ENCODE measurements at places on chromosomes 7 and 10.

- no peak for DNase-seq
These were observed 313.2 kb upstream of the KCND2 start for GRCh38 chr7:119959811-119960210.

GRCh38 chr10:44992732-44993225 is 7.9 kb upstream of the ZNF22 start:
- no peak for DNase-seq

DNA sequence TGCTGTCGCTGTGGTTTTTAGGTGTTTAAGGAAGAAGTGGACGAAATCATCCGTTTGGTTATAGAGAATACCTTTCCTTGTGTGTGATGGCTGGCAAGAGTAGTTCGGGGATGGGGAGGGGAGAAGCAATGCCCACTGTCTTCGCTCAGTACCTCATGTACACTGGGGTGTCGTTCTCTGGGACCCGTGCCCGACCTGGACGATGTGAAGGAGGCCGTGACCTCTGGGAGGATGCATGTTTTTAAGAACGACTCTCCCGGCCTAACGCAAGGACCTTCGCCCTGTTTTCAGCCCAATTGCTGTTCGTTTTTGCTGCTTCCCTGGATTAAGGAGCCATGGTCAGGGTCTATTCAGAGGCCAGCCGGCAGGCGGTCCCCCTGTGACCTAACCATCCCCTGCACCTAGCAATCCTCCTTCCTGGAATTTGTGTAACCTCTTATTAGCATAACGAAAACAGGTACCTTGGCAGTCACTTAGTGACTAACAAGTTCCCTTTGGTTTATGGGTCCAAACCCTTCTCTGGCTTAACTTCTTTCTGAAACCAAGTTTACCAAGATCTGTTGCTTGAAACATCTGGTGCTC is 1.3 kb downstream of the NFE2L3 start:
- no peak for DNase-seq

DNA sequence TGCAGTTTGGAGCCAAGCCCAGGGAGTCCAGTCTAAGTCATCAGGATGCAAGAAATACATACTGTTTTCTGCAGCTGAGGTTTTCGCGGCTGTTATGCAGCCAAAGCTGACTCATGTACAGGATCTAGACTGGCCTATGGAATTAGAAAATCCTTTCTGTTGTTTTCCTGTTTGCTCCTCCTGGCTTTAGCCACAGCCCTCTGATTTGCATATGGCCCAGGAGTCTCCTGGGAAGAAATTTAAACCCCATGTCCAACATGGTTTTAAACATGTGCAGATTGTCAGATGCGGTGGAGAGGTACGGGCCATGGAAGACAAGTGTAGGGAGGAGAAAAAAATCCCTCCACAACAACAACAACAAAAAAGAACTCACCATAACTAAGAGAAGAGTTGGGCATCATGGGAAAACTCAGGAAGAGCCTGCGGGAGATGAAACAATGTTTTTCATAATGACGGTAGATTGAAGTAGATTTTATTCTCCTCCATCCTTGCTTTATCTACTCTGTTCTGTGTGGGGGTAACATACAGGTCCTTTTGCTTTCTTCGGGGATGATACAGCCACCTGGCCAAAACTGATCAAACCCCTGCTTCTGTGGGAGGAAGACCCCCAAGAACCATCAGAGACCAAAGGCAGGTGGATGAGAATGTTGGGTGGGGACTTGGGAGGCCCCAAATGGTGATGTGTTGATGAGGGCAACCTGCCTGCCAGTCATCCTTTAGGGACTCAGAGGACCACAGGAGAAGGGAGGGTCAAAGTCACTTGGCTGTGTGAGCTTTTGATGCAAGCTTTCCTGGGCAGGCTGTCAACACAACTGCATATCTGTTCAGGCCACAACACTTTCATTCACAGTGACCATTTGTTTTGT is 29.8 kb upstream of the GNA12 start:
- DNase-seq: peak; percentile 48

GRCh38 chr10:30832749-30833627 is 198.7 kb downstream of the ZNF438 start:
- DNase-seq: no peak

- no peak for DNase-seq
These were observed 275.1 kb upstream of the KLF14 start for GRCh38 chr7:131008840-131009711.

DNA sequence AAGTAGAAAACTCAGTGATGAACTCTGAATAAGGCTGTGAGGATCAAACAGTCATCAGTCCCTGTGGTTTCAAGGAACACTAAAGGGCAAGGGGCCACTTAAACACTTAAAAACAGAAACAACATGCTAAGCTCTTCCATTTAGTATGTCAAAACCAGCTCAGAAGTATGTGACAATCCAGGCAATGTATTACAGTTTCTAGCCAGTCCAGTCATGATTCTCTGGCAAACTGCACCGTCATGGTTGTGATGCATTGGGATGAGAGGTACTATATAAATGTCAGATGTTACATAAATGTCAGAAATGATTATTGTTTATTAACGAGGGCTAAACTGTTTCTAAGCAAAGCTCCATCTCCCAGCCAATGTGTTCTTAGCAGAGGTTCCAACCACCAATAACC is 4.7 kb upstream of the CREB5 start:
- no peak for DNase-seq

DNA sequence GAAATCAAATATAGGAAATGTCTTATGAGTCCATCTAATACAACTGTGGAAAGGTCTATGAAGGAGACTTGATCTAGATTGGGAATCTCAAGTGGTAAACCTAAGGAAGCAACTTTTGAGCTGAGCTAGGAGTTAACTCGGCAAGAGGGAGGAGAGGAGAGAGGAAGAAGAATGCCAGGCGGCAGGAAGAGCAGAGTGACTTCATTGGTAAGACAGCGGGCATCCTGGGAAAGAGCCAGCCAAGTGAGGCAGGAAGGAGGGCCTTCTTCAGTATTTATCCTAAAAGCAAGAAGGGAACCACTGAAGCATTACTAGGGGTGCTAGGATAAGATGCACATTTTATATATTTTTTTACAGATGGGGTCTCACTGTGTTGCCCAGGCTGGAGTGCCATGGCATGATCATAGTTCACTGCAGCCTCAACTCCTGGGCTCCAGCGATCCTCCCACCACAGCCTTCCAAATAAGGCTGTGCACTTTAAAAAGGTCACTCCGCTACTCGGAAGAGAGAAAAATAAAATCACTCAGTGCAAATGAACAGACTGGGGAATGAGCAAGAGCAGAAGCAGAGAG is 2.0 kb downstream of the BCL7B start:
- DNase-seq: no peak

- DNase-seq: no peak
These were observed 1567.3 kb upstream of the LRRTM3 start for GRCh38 chr10:65358565-65358964.

DNA sequence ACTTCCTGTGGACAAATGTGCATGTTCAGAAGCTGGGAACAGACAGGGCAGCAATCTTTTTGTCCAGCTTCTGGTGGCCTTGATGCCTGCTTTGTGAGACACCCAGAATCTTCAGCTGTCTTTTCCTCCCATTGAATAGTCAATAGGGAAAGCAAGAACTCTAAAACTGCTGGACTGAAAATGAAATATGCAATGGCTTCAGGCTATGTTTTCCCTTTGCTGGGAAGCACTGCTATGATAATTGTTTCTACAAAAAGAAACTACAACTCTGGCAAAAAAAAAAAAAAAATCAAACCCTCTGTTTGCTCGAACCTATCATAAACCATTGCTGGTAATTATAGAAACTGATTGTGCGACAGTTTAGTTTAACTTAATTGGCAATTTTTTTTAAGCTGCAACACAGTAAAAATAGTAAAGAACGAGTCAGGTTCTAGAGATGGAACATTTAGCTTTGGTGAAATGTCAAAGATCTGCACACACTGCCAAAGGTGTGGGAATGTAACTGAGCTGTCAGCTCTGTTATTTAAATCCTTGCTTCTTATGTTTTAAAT is 79.1 kb upstream of the NEUROD6 start:
- DNase-seq: no peak

DNA sequence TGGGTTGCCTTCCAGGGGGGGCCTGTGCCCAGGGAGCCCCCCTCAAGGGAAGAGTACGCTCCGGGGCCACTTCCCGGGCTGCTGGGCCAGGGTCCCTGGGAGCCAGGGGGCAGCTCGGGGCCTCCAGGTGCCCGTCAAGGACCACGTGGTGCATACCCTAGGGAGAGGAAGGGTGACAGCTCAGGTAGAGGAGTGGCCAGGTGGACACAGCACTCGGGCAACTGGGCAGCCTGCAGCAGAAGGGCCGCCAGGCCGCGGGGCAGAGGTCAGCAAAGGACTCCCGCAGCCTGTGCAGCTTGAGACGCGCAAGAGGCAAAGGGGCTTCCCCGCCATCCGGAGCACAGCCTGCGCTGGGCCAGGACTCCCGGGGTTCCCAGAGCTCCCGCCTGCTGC is 26.4 kb downstream of the AP5Z1 start:
- no peak for DNase-seq

DNA sequence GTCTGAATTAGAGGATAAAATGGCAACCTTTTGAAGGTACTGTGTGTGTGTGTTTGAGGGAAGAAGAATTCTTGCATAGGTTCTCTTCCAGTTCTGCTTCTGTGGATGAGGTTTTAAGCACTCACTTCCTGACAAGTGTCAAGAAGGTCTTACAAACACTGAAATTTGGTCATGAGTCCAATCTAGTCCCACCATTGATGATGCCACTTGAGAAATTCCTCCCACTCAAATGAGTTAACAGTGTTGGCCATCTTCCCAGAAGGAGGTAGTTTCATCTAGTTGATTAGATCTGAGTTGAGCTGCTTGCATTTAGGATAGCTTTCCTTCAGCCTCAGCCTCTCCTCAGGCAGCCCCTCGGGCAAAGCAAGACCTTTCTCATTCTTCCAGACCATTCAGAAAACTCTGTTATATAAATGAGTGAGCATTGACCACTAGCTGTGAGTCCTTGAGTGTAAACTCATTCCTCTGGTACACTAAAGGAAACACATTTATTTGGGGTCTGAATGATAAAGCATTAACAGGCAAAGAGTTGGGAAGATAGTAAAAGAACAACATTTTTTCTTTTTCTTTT is 189.5 kb downstream of the TRIL start:
- DNase-seq: no peak

DNA sequence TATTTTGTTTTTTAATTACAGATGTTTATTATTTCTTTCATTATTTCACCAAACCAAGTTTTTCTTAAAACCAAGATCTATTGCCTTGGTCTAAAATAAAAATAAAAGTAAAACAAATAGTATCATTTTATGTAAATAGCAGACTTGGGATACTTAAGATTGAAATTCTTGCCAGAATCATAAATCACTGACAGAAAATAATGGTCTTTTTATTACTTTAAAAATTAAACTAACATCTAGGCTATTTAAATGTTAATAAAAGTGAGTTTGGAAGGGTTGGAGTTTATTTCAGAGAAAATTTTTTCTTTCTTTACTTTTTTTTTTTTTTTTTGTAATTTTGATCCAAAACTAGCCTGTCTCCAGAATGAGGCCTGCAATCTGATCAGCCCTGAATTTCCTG is 568.0 kb upstream of the IGFBP3 start:
- DNase-seq: no peak

DNA sequence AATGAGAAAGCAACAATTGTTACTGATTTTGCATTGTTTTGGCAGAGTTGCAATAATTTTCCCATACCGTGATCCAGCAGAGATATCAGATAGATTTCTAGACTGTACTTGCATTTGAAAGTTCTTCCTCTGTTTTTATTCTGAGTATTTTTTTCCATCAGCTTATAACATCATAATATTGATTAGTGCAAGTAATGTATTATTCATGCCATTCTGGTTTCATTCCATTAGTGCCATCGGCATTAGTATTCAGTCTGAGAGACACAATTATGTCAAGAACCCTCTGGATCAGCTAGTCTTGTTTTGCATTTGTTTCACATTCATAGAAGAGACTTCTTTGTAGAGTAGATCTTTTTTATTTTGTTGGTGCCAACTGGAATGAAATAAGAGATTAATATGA is 304.0 kb downstream of the BBS9 start:
- DNase-seq: no peak

DNA sequence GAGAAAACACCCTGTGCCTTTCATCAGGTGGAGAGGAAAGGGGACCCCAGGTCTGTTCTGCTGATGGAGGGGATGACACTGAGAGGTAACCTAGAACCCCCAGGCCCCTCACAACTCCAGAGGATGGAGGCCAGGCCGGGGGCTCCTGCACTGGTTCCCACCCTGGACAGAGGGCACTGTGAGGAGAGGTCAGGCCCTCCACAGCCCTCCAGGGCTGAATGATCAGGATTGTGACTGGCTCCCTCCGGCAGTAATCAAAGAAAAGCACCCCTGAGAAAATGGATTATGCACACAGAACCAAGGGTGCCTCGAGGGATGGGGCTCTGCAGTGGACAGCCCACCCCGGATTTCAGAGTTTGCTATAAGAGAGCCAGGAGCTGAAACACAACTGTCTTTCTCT is 502.8 kb downstream of the TCERG1L start:
- DNase-seq: no peak

GRCh38 chr10:97538839-97539238 is 33.7 kb upstream of the ANKRD2 start:
- DNase-seq: no peak

- DNase-seq: no peak
These were observed 273.1 kb downstream of the PHTF2 start for GRCh38 chr7:78071491-78072200.

- DNase-seq: no peak
These were observed 52.9 kb upstream of the CALD1 start for GRCh38 chr7:134726581-134726980.

DNA sequence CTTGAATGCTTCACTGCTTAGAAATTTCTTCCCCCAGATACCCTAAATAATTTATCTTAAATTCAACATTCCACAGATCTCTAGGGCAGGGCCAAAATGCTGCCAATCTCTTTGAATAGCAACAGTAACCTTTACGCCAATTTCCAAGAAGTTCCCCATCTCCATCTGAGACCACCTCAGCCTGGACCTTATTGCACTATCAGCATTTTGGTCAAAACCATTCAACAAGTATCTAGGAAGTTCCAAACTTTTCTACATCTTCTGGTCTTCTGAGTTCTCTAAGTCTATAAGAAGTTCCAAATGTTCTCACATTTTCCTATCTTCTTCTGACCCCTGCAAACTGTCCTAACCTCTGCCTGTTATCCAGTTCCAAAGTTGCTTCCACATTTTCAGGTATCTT is 1306.9 kb upstream of the SORCS1 start:
- no peak for DNase-seq

DNA sequence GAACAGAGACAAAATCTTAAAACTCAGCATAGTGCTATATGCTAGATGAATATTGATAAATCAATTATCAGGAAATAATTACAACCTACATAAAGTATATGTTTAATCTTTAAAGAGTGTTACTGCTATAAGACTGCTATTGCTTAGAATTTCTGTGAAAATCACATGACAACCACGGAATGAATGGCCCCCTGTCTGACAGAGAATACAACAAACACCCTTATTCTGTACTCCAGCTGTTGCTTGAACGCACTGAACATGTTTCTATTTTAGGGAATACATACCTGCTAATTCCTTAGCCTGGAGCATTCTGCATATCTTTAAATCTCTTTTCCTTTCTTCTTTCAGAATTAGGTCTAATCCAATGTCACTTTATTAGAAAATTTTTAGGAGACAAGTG is 452.4 kb upstream of the PHF14 start:
- no peak for DNase-seq

Measured in bone marrow (tissue), 2 donors.